ENCODE measurements at places on chromosomes 2 and 18.
A peak's percentile ranks its signal among the peaks of the same experiment; 100 is the strongest.

GRCh38 chr2:137924019-137924418, 40.3 kb upstream of the HNMT start:
- DNase-seq: no peak

DNA sequence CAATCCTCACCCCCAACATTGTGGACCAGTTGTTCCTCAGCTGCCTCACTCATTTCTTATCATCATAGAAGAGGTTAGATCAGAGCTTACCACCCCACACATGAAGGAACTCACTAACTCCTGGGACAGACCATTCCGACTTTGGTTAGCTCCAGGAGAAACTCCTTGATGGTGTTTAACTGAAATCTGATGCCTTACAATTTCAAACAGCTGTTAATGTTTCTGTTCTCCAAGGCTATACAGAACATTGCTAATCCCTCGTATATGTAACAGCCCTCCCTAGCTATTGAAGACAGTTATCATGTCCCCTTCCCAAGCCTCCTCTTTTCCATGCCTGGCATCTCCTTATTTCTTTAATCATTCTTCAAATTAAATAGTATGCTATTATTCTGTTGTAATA, 14.8 kb downstream of the ERBB4 start:
- no peak for DNase-seq

DNA sequence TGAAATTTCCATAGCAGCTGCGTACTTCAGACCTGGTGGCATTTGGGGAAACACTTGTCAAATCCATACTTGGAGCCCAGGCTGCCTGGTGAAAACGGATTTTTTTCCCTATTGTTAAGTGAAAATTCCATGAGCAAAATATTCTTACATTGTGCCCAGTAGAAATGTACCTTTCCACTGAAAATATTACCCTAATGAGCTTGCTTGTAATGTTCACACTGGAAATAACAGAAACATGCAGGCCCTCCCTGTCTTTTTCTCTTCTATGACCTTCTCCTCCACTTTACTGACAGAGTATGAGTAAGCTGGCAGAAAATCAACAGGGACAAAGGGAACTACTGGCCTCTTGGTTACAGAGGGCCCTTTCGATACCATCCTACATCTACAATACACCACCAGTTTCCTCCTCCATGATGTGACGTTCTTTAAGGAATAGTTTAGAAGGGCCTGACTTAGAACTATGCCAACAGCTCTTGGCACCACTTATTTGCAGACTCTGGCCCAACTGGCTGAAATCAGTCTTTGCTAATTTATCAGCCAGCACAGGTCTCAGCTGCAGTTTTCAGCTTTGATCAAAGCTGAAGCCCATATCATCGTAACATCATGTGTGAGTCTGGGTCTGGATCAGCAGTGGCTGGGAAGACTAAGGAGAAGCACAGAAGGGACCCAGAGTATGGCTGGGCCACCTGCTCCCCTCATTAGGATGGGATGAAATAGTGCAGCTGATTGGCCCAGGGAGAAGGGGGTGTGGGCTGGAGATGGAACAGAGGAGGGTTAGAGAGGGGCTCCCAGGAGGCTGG, 272.2 kb upstream of the ID2 start:
- no peak for DNase-seq

GRCh38 chr18:76499637-76500340, 4.7 kb upstream of the ZNF516 start:
- DNase-seq: no peak

DNA sequence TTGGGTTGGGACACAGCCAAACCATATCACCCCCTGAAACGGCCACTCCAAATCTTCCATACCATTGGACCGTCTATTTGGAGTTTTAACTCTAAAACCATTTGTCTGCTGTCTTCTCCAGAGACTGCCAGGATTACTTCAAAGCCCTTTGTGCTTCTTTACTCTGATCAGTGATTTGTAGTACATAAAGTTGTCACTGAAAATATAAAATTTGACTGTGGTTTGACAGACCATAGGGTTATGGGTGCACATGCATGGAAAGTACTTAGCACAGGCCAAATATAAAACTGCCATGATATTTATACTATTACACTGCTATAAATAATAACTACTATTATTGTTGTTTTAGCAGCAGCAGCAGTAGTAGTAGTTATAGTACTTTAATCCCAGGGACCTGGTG, 53.7 kb upstream of the AQP4 start:
- no peak for DNase-seq

DNA sequence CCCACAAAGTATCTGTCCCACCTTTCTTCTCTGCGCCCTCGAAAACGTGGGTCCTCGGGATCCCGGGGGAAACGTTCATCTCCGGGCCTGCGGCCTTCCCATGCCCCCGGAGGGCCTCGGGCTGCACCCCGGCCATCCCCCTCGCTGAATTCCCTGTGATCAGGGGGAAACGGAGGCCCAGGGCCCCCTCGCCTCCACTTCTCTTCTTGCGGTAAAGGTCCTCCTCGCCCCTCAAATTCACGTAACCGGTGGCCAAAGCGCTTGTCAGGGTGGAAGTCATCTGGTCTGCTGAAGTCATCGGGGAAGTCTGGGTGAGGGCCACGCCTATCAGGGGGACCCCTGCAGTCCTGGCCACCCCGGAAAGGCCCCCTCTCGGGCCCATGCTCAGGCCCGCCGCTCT, 12.3 kb downstream of the SFT2D3 start:
- no peak for DNase-seq

DNA sequence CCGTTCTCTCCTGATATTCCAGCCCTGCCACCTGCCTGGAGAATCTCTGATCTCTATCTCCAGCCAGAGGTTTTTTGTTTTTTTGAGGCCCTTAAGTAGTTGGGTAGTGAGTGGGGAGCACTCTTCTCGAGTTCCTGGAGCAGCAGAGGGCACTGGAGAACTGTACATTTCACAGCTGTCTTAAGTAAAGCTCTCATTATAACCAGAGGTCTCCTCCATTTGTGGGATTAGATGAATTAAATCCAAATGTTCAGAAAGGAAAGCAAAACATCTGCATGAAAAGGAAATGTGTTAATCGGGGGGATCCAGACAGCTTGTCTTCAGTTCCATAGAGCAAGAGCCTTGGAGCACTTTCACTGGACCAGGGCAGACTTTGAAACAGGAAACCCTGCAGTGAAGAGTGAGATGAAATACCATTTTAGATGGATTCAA, 32.8 kb downstream of the AOX1 start:
- DNase-seq: peak; percentile 70

GRCh38 chr2:216017365-216017764, 4.0 kb upstream of the MREG start:
- no peak for DNase-seq

GRCh38 chr2:32058130-32058529, 5.2 kb upstream of the SPAST start:
- DNase-seq: no peak

DNA sequence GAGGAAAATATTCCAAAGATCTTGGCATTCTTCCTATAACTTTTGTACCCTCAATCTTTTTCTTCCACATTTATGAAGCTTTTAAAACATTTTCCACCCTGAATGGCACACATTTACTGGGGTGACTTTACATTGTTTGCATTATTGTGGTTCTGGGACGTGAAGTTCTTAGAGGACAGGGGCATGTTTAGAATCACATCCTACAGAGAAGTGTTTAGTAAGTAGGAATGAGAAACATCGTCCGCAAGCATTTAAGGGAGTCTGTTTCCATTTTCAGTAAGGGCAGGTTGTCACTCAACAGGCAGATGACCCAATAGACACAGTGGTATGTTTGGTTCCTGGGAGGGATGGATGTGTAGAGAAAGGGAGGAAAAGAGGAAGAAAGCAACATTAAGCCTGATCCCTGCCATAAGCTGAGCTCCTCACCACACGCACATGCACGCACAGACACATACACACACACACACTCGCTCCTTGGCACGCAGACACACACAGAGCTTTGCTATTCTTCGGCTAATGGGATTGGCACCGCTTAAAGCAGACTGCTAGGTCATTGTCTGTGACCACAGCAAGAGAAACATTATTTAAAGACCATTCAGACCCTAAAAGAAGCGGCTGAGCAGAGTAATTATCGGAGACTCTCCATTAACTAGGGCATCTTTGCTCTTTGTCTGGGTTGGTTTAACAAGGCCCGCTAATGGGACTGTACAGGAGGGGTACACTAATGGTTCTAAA, 14.2 kb upstream of the PLEKHM3 start:
- no peak for DNase-seq

- no peak for DNase-seq
Observed at GRCh38 chr2:8086357-8086756, 595.5 kb upstream of the ID2 start.

- no peak for DNase-seq
Observed at GRCh38 chr2:85684806-85685205, 9.4 kb upstream of the GNLY start.

- DNase-seq: peak; percentile 1
Observed at GRCh38 chr2:213806125-213806726, 522.0 kb downstream of the SPAG16 start.

- DNase-seq: no peak
Observed at GRCh38 chr2:142942690-142943089, 65.2 kb downstream of the KYNU start.
